ENCODE measurements at places on chromosomes 1 and 21.

DNA sequence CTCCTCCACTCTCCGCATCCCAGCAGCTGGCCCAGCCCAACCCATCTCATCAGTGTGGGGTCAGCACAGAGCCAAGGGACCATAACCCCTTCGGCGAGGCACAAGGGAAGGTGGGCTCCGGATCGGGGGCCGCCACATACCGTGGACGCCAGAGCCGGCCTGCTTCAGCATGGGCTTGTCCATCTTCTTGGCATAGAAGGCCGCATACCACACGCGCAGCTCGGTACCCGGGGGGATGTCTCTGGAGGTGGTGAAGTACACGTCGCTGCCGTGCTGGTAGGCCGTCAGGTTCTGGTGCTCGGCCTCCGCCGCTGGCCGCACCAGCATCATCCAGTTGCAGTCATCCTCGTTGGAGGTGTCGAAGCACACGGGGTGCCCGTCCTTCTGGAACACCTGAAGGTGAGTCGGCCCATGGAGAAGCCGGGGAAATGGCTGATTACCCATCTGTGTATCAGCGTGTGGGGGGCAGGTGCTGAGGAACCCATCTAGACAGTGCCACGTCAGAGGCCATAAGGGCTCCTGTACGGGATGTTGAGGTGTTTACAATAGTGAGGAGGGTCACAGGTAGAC is 24.6 kb downstream of the PRDM15 start:
- DNase-seq: no peak

- no peak for DNase-seq
These were observed 4.7 kb upstream of the SLC5A9 start for GRCh38 chr1:48217856-48218255.

DNA sequence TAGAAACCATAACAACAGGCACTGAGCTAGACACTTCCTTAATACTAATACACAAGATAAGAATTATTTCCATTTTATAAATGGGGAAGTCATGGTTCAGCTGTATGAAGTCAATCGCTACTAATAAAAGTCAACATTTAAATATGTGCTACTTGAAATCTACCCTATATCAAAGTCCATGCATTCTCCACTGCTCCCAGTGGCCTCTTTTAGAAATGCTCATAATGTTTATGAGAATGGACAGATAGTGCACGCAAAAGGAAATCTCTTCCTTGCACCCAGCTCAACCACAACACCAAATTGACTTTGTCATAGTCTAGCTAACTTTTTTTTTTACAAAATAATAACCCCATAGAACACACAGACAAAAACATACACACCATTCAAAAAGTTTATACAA is 281.7 kb upstream of the CXADR start:
- no peak for DNase-seq

DNA sequence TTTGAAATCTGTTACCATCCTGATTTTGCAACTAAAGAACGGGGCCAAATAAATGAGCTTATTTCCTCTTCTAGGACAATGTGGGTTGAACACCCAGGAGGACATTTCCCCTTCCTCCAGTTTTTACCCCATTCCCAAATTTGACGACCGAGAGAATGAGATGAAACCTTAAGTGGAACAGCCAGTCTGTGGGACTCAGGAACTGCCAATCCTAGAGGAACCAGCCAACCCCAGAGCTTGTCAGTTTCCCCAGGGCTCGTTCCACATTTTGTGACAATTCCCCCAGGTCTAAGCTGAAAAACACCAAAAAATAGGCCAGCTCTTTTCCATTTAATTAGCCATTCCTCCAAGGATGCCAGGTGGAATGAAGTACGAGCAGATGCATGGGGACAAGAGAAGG is 21.3 kb upstream of the MAPKAPK2 start:
- DNase-seq: no peak

DNA sequence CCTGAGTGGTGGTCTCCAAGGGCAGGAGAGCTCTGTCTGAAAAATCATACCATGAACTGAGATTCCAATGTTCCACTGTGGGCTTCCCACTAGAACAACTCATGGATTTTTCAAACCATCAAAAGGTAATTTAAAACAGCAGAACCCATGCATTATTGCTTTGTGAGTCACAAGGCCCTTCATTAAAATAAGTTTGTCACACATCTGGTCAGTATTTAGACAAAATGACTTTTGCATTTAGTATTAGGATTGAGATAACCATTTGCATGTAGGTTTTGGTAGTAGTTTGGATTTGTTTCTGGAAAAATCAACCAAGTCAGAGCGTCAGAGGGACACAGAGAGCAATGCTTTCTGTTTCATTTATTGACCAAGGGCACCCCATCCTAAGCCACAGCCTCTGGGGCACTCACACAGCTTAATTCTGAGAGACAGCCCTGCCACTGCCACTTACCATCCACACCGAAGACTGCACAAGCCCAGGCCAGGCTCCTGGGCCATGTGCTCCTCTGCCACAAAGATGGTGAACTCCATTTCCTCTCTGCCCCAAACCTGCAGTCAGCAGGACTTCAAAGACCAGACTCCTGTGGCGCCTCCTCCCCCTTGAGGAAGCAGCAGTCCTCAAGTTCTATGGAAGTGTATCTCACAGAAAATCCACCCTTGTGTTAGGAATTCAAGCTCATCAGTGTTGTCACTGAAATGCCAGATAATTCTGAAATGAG is 132.6 kb upstream of the DUSP10 start:
- DNase-seq: no peak

GRCh38 chr1:182255494-182255893 is 136.1 kb downstream of the GLUL start:
- DNase-seq: no peak

- DNase-seq: no peak
These were observed 52.1 kb downstream of the CNST start for GRCh38 chr1:246618240-246618808.

GRCh38 chr1:64171797-64172281 is 31.6 kb upstream of the UBE2U start:
- no peak for DNase-seq

DNA sequence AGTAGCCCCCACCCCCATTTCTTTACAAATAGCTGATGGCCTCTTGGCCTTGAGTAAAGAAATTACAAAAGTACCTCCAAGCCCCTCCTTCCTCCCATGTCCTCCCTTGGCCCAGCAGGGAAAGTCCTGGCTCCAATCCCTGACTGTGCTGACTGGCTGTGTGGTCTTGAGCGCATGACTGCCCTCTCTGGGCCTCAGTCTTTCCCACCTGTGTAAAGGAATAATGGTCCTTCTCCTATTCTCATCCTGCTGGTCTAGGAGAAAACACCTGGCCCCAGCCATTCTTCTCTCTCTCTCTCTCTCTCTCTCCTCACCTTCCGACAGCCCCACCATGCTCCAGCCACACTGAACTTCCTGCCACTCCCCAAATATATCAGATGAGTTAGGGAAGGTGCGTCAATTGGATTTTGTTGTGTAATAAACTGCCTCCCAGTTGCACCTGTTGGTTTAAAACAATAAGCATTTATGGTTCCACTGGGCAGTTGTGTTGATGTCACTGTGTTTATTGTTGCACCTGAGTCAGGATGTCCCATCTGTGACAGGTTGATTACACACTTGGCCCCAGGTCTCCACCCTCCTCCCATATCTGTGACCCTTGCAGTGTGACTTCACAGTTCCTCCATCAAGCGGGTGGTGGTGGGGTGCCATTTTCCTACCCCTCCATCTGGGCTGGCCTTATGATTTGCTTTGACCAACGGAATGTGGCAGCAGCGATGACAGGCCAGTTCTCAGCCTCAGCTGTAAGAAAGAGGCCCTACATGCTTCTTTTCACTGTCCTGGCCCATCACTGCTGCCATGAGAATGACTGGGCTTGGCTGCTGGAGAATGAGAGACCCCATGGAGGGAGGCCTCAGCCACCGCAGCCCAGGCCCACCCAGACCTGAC is 22.3 kb upstream of the LRP8 start:
- DNase-seq: no peak

GRCh38 chr1:234638832-234639799 is 29.1 kb upstream of the IRF2BP2 start:
- DNase-seq: no peak

GRCh38 chr1:59052166-59052590 is 244.7 kb upstream of the FGGY start:
- no peak for DNase-seq

DNA sequence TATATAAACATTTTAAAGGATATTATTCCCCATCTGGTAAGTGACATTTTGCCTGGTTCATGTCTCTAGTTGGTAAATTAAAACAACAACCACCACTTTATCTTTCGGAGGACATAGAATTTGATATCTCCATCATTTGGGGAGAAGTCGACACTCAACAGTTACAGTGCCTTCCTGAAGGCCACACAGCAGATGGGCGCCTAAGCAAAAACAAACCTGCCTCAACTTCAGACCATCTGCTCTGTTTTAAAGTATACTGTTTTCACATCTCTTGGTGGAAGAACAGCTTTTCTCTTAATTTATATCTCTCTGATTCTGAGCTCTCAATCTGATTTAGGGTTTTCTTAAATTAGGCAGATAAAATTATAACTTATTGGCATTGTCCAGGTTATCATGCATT is 282.2 kb downstream of the RYR2 start:
- no peak for DNase-seq

DNA sequence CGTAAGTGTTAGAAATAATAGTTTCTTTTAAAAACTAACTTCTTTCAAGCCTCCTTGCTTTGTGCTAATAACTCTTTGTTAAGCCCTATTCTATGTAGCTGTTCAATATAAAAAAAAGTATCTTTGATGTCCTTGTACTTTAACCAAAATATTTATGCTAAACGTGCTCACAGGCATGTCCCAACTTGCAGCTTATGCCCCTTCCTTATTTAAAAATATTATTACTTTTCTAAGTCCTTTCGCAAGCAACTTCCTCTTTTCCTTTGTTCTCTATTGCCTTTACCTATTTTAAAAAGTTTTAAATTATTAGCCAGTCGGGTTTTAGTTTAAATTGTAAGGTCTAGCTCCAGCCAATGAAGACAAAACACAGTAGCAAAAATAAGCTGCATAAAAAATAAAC is 43.4 kb upstream of the NBPF3 start:
- no peak for DNase-seq

GRCh38 chr1:193310564-193310963 is 124.2 kb upstream of the B3GALT2 start:
- DNase-seq: no peak

- no peak for DNase-seq
These were observed 27.2 kb downstream of the RCC2 start for GRCh38 chr1:17412093-17412870.

GRCh38 chr21:41801321-41802197 is 34.7 kb upstream of the RIPK4 start:
- no peak for DNase-seq

- no peak for DNase-seq
These were observed 22.2 kb downstream of the ARHGEF16 start for GRCh38 chr1:3476666-3477065.

DNA sequence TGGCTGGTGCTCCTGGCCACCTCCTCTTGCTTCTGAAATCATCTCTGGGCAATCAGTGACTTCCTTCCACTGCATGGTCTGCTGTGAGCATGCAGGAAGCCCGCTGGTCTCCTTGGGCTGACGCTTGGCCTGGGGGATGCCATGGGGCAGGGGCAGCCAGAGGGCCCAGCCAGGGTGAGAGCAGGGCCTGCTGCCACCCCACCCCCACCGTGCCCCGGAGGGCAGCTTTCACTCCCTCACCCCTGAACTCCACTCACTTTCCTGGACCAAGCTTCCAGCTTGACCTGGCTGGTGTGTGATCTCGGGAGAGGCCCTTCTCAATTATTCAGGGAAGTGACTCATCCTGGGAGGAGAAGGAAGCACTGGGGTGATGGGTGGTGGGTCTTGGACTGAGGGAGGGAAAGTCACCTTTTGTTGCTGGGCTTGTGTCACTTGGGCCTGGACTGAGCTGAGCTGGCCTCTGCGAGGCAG is 270.2 kb upstream of the CSF3R start:
- DNase-seq: no peak

DNA sequence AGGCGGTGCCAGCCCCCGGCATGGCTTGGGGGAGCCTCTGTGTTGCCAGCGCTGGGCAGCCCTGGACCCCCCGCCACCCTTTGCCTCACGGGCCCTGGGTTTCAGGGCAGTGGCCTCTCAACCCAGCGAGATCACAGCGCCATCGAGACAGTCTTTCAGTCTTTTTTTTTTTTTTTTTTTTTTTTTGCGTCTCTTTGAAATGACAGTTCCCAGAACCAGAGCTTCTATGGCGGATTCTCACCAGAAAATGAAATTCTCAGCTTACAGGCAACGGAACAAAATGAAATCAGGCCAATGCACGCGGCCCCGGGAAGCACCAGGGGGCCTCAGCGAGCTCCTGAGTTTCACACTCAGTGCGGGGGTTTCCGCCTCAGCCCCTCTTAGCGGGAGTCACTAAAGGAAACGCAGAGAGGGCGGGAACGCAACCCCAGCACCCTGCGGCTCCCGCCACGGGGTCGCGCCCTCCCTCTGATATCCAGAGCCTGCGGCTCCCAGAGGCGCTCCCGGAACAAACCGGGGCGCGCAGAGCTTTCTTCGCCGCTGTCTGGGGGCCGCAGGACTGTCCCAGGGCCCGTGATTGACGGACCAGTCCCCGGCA is 8.0 kb upstream of the COL6A1 start:
- DNase-seq: no peak

GRCh38 chr1:167182571-167183320 is 37.9 kb upstream of the POU2F1 start:
- no peak for DNase-seq

DNA sequence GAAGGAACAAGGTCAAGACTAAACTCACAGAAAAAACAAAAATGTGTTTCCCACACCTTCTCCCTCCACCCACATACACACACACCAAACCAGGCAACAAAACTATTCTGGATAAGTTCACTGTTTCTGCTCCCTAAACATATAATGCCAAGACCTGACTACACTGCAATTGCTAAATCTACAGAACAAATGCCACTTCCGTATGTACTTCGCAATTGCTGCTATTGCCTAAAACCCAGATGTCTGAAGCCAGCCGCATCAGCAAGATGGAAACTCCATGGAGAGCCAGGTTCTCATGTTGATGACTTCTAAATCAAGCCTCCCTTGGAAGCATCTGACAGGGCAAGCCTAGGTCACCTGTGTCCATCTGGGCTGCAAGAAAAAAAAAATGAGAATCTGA is 8.3 kb upstream of the AIM2 start:
- DNase-seq: no peak

GRCh38 chr1:159171688-159172501 is 480 bp downstream of the CADM3 start:
- no peak for DNase-seq

DNA sequence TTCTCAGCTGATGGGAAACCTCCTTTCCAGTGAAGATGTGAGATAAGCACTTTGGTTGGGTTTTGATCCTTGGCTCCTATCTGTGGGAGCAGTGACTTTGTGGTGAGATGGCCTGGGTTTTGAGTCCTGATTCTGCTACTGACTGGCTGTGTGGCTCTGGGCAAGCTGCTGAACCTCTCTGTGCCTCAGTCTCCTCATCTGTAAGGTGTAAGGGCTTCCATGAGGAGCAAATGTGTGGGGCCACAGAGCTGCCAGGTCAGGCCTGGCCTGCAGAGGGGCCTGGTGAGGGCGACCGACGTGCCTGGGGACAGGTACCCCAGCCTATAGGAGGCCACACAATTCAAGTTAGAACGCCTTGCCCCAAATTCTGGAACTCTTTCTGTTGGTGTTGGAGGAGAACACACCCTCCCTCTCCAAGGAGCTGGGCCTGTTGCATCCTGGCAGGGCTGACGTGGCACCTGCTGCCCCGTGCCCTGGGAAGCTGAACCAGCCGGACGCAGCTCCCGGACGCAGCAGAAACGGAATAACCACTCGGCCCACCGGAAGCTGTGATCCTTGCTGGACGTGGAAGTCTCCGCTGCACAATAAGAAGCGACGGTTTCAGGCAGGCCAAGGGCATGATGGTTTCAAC is 62.7 kb downstream of the AGPAT3 start:
- no peak for DNase-seq

- DNase-seq: no peak
These were observed 26.8 kb upstream of the ZNF697 start for GRCh38 chr1:119674835-119675289.

- DNase-seq: no peak
These were observed 550 bp upstream of the SELENON start for GRCh38 chr1:25799352-25799934.
